ENCODE measurements at places on chromosomes 12 and 14.
A peak's percentile ranks its signal among the peaks of the same experiment; 100 is the strongest.

GRCh38 chr12:59698600-59698999, 102.8 kb downstream of the SLC16A7 start:
- DNase-seq: no peak

DNA sequence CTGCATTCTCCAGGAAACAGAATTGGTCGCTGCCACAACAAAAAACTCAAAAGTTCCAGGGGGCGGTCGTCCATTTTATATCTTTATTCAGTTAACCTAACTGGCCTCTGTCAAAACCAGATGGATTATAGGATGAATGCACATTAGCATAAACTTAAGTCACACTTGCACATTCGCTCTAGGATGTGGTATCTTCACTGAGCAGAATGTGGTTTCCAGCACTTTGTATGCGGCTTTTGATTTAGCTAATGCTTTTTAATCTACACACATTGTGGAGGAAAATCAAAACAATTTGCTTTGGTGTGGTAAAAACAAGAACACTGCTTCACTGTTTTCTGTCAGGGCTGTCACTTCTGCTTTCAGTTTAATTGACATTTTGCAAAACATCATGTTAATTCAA, 4.5 kb downstream of the TAS2R50 start:
- DNase-seq: no peak

DNA sequence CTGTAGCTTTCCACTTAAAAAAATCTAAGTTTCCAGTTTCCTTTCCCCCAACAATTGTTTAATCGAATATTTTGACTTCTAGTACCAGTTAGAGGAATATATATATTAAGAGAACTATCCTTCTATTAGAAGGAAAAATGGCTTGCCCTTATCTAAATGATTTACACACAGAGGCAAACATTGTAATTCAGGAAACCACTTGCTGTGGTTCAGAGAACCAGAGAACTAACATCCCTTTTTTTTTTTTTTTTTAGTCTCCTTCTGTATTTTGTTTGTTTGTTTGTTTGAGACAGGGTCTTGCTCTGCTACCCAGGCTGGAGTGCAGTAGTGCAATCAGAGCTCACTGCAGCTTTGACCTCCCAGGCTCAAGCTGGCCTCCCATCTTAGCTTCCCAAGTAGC, 746.6 kb downstream of the VRK1 start:
- DNase-seq: no peak

DNA sequence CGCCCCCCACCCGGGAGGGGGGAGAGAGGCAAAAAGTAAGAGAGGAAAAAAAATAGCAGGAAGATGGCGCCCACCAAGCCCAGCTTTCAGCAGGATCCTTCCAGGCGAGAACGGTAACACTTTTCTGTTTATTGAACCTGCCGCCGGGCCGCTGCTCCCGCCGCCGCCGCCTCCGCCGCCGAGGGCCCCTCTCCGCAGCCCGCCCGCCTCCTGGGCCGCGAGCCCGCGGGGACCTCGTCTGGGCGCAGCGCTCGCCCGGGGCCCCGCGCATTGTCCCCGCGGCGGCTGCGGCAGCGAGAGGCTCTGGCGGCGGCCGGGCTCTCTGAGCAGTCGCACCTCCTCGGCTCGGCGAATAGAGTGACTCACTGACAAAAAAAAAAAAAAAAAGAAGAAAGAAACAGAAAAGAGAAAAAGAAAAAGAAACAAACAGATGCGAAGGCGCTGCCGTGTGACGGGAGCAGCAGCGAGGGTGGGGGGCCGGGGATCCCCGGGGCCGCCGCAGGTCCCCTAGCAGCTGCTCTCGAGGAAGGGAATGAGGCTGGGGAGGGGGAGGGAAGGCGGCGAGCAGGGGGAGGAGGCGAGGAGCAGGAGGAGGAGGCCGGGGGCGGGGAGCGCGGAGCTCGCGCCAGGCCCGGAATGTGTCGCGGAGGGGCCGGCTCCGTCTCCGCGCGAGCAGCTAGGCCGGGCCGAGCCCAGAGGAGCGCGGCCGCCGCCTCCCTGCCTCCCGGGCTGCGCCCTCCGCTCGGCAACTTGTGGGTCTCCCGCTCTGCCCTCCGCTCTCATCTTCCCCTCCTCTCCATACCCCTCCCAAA, 781 bp downstream of the NPAS3 start:
- no peak for DNase-seq

- no peak for DNase-seq
Observed at GRCh38 chr12:124434354-124434753, 133.1 kb downstream of the NCOR2 start.

DNA sequence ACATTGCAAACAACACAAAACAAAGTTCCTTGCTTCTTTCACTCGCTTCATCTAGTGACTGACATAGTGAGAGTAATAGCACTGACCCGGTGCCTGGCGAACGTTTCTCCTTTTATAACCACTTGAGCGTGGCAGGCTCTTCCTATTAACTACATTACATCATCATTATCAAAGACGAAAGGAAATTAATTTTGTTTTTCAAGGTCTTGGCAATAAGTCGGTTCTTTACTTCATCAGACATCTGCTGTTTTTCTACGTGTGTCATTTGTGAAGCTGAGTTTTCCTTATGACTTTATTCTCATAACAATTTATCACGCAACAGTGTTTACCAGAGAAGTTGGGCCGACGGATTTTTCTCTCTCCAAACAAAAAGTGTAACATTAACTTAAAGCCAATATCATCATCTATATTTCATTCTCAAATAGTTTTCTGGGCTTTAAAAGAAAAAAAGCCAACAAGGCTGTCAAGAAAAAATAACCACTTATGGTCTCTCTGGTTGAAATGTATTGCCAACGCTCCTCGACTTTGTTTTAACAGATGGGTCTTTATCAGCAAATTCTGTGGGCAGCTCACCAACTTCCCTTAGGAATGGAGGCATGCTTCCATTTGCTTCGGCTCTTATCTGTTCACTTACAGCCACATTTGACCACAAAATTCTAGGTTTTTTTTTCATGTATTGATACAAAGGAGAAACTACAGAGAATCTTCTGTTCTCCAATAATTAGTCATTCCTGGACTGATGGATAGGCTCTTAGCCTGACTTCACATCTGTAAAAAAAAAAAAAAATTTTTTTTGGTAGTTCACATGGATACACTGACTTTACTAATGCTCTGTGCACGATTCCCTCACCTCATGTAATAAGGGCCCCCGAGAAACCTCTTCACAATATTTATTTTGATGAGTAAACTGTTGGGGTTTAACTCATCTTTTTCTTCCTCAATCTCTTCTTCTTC, 97.1 kb upstream of the CDKN3 start:
- DNase-seq: no peak

GRCh38 chr14:21558703-21559170, 21.1 kb downstream of the OR10G3 start:
- no peak for DNase-seq

- DNase-seq: no peak
Observed at GRCh38 chr14:101336183-101336582, 225.1 kb upstream of the DIO3 start.

- no peak for DNase-seq
Observed at GRCh38 chr12:110809149-110809548, 37.6 kb upstream of the CCDC63 start.

DNA sequence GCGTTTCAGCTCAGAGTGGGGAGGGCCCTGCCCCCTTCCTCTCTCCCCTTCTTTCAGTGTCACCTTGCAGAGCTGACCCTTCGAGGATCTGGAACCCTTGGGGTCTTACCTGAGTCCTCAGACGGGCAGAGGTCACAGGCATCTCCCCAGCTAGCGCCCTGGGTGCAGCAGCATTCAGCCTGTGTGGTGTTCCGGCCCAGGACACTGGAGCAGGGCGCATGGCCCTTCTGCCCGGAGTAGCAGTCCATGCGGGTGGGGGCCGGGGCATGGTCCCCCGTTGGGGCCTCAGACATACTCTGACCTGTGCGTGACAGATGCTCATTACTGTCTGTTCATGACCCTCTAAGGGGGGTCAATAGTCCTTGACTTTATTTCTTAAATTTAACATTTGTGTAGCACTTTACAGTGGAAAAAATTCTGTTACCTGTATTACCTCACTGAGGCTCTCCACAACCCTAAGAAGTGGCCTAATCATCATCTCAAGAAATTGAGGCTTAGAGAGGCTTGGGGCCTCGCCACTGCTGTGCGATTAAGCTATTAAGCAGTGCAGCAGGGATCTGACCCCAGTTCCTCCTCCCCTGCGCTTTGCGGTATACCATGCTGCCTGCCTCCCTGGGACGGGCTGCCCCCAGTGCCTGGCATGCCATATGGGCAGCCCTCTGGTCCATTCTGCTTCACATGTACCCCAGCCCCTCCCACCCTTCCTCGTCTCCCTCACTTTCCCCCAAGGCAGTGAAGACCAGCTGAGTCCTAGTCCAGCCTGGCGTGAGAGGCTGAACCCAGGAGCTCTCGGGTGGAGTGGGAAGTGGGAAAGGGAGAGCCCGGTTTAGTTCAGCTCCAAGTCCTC, 11.5 kb downstream of the ISCA2 start:
- DNase-seq: no peak

DNA sequence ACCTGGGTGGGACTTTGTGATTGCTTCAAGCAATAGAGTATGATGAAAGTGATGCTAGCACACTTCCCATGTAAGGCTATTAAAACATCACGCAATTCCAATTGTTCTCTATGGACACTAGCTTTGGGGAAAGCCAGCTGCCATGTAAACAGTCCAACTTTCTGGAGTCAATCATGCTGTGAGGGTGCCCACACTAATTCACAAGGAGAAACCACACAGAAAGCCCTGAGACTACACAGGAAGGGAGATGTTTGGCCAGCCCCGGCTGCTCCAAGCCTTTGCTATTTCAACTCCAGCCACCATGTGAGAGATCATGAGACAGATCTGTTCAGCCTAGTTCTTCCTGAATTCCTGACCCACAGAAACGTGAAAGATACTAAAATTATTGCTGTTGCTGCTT, 96.3 kb downstream of the ST8SIA1 start:
- no peak for DNase-seq

DNA sequence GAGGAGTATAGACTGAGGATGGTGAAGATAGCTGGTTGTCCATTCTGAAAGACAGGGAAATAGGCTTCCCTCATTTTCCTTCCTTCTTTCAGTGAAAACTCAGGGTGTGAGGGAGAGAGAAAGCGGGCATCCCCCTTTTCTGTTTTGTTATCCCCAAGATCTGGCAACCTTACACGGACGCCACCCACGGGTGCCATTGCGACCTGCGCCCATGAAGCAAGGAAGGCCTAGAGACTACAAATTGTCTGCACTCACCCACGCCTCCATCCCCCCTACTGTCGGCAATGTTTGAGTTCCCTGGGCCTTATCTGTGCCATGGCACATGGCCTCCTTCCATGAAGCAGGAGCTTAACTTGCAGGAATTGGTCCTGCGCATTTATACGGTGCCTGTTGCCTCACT, 115.0 kb upstream of the IGF1 start:
- no peak for DNase-seq

DNA sequence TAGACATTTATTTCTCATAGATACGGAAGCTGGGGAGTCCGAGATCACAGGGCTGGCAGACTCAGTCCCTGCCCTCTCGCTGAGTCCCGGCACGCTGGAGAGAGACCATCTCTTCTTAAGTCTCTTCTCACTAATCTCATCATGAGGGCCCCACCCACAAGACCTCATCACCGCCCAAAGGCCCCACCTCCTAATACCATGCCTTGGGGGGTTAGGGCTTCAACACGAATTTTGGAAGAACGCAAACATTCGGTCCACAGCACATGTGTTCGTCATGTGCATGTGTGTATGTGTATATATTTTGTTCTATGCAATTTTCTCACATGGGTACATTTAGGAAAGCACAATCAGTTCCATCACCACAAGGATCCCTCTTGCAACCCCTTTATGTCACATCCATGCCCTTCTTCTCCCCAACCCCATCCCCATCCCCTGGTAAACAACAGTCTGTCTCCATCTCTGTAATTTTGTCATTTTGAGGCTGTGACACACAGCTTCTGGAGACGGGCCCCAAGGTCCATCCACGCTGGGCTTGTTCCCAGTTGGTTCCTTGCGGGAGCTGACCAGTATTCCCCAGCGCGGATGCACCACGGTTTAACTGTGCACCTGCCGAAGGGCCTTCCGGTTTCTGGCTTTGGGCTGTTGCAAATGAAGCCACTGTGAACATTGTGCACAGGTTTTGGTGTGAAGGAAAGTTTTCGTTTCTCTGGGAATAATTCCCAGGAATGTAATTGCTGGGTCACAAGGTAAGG, 317.5 kb upstream of the DIO3 start:
- DNase-seq: no peak

- no peak for DNase-seq
Observed at GRCh38 chr12:96164951-96165811, 29.0 kb upstream of the ELK3 start.

DNA sequence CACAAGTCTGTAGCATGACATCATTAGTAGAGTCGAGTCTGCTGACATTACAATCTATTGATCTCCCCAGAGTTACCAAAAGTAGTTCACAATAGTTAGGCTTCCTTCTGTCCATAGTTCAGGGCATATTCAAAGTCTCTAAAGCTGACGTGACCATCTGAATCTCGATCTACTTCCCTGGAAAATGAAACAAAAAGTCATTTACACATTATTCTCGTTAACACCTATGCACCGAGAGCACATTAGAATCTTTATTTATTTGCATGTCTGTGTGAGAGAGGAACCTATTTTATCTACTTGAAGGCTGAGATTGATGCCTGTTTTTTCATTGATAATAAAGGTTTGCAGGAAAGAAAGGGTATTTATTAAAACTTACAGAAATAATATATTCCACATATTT, 157.4 kb downstream of the EFCAB11 start:
- no peak for DNase-seq

DNA sequence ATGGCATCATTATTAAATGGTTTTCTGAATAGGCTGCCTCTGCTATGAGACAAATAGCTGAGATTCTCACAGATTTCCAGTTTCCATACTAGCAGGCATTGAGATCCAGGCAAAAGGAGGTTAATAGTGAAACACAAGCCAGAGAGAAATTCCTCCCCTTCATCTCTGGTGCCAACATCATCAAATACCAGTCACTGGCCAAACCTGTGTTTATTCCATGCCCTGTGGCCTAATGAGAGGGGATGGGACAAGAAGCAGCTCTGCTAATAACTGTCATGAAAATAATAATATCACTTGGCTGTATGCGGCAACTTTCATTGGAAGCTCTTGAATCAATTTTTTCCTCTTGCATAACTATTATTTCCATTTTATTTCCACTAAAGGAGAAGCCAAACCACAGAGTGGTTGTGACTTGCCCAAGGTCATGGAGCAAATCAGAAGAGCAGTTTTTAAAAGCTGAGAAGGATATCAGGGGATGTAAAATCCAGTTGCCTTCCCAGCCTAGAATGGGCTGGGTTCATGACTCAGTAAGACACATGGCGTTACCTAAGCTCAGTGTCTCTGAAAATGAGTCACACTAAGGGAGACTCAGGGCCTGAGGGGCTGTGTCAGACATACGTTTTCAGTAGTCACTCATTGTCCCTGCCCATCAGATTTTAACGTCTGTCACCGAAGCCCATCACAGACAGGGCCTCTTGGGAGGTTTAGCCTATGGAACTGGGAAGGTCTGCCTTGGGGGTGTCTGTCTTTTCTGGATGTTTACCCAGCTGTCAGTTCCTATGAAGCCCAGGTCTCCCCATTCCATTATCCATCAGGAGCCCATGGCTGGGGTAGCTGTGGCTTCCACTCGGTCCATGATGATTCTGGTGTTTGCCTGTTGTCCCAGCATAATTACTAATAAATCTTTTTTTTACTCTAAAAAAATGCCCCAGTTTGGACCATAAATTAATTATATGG, 208.8 kb upstream of the EEA1 start:
- DNase-seq: no peak

- no peak for DNase-seq
Observed at GRCh38 chr14:53209370-53209769, 56.2 kb upstream of the DDHD1 start.

GRCh38 chr12:100827901-100828520, 33.4 kb downstream of the ANO4 start:
- DNase-seq: no peak

- no peak for DNase-seq
Observed at GRCh38 chr14:64634558-64634957, 69.7 kb upstream of the PLEKHG3 start.

- peak; percentile 64 for DNase-seq
Observed at GRCh38 chr12:121400332-121401139, 618 bp downstream of the RNF34 start.
